ENCODE measurements at places on chromosomes 2 and 18.

- no peak for DNase-seq
These were observed 391.7 kb downstream of the TNS1 start for GRCh38 chr2:217611056-217611455.

DNA sequence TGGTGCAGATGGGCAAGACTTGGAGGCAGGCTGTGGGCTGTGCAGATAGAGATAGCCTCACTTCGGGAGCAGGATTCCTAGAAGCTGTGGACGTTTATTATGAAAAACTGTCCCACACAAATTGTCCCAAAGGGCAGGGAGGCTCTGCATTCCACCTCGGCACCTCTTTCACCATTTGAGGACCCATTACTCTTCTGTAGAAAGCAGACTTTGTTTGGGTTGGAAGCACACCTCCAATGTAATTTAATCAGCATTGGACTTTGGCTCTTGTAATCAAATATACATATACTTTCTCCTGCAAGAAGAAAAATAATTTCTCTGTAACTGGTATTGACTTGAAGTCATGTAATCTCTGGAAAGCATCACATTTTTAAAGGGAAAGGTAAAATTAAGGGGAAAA, 8.5 kb downstream of the ONECUT2 start:
- DNase-seq: no peak

DNA sequence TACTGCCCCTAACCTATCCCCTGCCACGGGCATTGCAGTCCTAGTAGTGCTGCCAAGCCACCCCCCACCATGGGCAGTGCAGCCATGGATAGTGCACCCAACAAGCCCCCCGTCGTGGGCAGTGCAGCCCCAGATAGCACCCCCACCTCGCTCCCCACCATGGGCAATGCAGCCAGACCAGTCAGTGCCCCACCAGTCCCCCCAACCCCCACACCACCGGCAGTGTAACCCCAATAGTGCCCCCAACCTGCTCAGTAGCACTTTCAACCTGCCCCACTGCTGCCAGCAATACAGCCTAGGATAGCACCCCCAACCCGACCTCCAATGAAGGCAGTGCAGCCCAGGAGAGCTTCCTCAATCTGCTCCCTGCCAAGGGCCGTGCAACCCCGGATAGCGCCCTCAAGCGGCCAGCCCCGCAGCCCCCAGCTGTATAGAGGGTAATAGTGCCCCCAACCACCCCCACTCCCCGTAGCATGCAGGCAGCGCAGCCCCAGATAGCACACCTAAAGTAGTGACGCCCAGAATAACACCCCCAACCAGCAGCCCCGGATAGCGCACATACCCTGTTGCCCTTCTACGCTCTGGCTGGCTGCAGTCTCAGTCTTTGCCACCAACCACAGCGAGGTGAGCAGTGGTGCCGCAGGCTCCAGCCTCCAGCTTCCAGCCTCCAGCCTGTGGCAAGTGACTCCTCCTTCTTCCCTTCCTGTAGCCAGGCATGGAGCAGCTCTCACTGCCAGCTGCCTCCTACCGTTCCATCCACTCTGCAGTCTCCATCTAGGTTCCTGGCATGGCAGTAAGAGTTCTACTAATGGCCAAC, 45.4 kb upstream of the ANKRD62 start:
- DNase-seq: no peak

GRCh38 chr2:29053223-29053622, 21.1 kb downstream of the PCARE start:
- DNase-seq: no peak

DNA sequence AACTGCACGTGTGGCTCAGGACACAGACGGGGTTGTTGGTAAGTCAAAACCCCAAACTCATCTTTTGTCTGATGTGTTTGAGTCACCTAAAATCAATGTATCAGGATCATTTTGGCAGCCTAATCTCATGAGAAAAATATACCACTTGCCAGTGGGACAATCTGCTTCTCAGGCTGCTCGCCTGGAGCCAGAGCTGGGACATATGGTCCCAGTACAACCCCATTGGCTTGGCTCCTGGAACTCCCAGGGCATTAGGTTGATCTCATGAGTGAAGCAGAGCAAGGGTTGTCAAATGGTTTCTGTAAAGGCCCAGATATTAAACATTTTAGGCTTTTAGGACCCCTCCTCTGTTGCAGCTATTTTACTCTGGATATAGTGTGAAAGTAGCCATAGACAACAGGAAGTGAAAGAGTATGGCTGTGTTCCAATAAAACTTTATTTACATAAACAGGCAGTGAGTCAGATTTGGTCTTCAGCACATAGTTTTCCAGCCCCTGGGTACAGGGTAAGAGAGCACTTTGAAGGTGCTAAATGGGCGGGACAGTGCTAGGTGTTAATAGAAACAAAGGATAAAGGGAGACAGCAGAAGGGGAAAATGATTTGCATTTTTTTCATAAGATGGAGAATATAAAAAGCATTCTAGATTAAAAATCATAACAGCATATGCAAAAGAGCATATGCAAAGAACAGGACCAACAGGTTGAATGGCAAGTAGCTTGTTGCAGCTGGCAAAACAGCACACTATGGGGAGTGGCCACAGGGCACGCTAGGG, 290.8 kb downstream of the KCNS3 start:
- no peak for DNase-seq

GRCh38 chr2:224638301-224638823, 53.2 kb upstream of the CUL3 start:
- DNase-seq: no peak

- peak; percentile 32 for DNase-seq
These were observed 2.1 kb upstream of the TCF7L1 start for GRCh38 chr2:85131116-85131515.

DNA sequence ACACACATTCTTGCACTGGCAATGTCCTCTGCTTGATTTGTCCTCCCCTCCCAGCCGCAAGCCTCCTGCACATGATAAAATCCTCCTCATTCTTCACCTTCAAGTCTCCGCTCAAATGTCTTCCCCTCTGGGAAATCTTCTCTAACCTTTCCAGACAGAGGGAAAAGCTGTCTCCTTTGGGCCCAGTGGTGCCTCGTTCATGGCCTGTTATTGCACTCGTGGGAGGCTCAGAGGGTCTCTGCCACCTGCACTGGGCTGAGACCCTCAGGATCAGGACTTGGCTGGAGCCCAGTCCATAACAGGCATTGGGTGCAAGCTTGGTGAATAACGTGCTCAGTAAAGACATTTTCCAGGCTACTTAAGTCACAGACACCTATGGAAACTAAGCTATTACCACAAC, 68.6 kb downstream of the PTGR3 start:
- DNase-seq: no peak

- no peak for DNase-seq
These were observed 10.7 kb upstream of the IGFBP2 start for GRCh38 chr2:216622526-216622925.

- DNase-seq: no peak
These were observed 59.6 kb downstream of the ASB1 start for GRCh38 chr2:238486123-238486848.

- DNase-seq: no peak
These were observed 47.9 kb downstream of the BOLA3 start for GRCh38 chr2:74099835-74100234.

GRCh38 chr18:70709144-70709543, 420.3 kb downstream of the SOCS6 start:
- no peak for DNase-seq

- DNase-seq: no peak
These were observed 5.7 kb upstream of the SNED1 start for GRCh38 chr2:240992572-240993291.

DNA sequence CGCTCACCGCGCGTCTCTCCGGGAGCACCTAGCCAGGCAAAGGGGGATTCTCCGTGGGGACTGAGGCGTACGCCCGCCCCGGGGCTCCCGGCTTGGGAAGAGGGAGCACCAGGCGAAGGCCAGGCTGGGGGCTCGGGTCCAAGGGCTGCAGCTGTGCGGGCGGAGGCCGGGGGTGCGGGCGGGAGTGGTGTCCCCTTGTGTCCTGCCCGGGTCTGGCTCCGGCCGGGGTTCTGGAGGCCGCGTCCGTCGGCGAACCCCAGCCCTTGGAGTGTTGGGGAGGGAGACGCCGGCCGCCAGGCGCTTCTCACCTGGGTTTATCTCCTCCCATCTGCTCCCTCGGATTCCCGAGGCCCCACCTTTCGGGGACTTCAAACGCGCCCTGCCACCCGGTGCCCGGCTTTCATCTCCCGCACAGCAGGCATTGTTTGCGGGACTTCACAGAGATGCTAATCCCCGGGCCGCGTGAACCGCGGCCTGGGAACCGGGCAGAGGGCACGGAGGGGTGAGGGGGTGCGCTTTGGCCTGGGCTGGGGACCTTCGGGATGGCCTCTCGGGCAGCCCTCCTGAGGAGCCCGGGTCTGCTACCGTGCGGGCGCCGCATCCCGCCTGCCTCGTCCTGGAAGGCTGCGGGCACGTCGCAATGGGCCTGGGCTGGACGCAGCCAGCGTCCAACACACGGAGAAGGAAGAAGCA, 5.0 kb upstream of the GBX2 start:
- DNase-seq: no peak

DNA sequence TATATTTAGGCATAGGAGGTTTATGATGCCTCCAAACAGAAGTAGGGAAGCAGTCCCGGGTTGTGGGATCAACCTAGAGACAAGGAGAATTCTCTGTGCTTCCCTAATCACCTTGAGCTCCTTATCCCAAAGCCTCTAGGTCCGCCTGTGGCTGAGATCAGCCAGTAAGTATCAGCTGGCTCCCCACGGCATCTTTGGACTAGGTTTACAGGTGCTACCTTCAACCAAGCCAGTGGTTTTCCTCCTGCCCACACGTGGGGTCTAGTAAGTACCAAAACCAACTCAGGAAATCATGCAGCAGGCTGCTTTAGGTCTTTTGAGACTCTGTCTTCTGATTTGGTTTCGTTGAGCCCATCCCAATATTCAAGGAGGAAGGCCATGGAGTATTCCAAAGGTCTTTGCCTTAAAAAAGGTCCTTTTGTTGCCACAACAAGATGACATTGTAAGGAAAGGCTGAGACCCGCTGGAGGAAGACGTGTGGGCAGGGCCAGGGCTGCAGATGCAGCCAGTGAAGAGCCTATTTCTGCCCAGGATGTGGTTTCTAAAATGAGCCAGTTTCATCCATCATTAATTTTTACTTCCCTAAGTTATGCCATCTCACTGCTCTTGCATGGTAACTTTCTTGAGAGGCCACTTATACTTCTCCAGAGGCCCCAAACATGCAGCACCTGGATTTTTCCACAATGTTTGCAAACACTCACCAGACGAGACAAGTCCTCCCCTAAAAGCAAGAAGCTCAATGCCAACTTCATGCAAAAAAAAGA, 248.7 kb downstream of the RNF152 start:
- no peak for DNase-seq

DNA sequence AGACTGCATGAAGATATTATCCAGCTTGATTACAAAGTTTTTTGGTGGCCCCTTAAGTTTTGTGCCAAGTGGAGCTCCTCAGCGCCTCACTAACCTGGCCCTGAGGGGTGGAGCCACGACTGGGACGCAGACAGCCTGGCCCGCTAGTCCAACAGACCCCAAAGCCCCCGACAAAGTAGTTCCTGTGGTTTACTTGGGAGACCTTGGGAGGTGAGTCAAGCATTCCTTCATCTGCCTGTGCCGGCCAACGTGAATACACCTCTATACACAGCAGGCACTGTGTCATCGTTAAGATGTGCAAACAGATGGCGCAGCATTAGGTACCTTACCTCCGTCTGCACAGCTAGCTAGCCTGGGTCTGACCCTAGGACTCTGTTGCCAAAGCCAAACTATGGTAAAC, 55.0 kb upstream of the LAMA1 start:
- DNase-seq: no peak
